ENCODE measurements at places on chromosomes 16 and 17.
A peak's percentile ranks its signal among the peaks of the same experiment; 100 is the strongest.

DNA sequence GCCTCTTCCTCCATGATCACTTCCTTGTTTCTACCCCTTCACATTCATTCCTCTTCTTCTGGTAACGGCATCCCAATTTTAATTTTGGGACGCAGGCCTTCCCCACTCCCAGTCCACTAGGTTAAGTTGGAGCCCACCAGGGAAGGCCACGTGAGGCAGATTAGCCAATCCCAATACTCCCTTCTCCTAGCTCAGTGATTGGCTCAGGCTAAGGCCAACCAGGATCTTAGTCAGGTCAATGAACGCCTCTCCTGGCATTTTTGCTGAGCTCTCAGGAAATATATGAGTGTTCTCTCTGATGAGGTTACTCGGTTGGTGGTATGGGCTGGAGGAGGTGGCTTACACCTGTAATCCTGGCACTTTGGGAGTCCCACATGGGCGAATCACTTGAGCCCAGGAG, 15.4 kb downstream of the SEZ6L2 start:
- no peaks in the 10 kb centered on the region for H3K4me1 ChIP-seq
- peaks cover 35% of the 10 kb centered on the region for H3K27me3 ChIP-seq
- H3K27ac ChIP-seq, result no peak overlapping the region
- H3K36me3 ChIP-seq, result no peaks in the 10 kb centered on the region

- no peak overlapping the region for H3K27ac ChIP-seq
- H3K4me3 ChIP-seq, result peak overlapping the region; percentile 85
- H3K36me3 ChIP-seq, result peaks cover 15% of the 10 kb centered on the region
These were observed 443 bp downstream of the CSNK2A2 start for GRCh38 chr16:58197314-58198012.

DNA sequence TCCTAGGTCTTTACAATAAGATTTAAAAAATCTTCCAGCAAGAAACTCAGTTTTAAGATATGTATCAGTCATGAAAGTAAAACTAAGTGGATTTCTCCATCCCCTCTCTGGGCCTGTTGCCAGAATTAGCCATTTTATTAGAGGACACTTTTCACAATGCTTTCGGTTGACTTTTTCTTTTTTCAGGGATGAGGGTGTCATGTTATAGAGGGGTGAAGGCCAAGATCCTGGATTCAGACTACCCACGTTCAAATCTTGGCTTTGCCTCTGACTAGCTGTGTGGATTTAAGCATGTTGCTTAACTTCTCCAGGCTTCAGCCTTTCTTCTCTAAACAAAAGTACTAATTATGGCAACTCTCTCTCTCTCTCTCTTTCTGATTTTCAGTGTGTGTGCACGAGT, 111.7 kb upstream of the COX10 start:
- H3K27me3 ChIP-seq, result no peaks in the 10 kb centered on the region
- no peak overlapping the region for H3K27ac ChIP-seq
- H3K4me3 ChIP-seq, result no peak overlapping the region
- H3K36me3 ChIP-seq, result no peaks in the 10 kb centered on the region

GRCh38 chr17:7497228-7497627, 13.1 kb downstream of the POLR2A start:
- DNase-seq, result no peak
- no peak overlapping the region for H3K27ac ChIP-seq
- peaks cover 26% of the 10 kb centered on the region for H3K4me1 ChIP-seq
- peaks cover 32% of the 10 kb centered on the region for H3K36me3 ChIP-seq

GRCh38 chr17:69524854-69525253, 110.4 kb downstream of the MAP2K6 start:
- peaks cover 16% of the 10 kb centered on the region for H3K27me3 ChIP-seq
- H3K4me1 ChIP-seq, result peaks cover 6% of the 10 kb centered on the region
- no peak overlapping the region for H3K4me3 ChIP-seq
- peaks cover 33% of the 10 kb centered on the region for H3K36me3 ChIP-seq

GRCh38 chr17:74152591-74153455, 50.7 kb upstream of the RPL38 start:
- H3K27ac ChIP-seq, result no peak overlapping the region
- H3K27me3 ChIP-seq, result peaks cover 61% of the 10 kb centered on the region
- H3K36me3 ChIP-seq, result peaks cover 11% of the 10 kb centered on the region
- no peak for DNase-seq

DNA sequence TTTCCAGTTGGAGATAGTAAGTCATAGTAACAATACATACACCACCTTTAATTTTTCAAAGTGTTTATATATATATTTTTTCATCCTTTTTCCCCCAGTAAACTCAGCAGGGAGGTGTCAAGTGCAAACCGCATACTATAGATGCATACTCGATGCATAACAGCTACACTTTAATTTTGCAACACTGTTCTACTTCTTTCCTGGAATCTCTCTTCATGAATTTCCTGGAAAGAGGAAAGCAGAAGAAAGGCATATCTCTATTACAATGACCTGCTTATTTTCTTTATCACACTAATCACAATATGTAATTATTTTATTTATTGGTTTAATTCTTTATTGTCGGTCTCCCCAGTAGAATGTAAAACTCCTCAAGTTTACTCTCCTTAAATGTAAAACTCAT, 140.0 kb downstream of the SNX11 start:
- no peak overlapping the region for H3K27ac ChIP-seq
- H3K4me3 ChIP-seq, result no peak overlapping the region
- no peaks in the 10 kb centered on the region for H3K27me3 ChIP-seq
- peaks cover 8% of the 10 kb centered on the region for H3K4me1 ChIP-seq

GRCh38 chr17:63132459-63132911, 166.4 kb downstream of the TANC2 start:
- H3K27ac ChIP-seq, result no peak overlapping the region
- no peaks in the 10 kb centered on the region for H3K4me1 ChIP-seq
- H3K27me3 ChIP-seq, result no peaks in the 10 kb centered on the region
- no peak for DNase-seq
- no peaks in the 10 kb centered on the region for H3K36me3 ChIP-seq
- H3K4me3 ChIP-seq, result no peak overlapping the region

GRCh38 chr17:58506354-58507080, 7.9 kb downstream of the MTMR4 start:
- H3K27me3 ChIP-seq, result no peaks in the 10 kb centered on the region
- H3K36me3 ChIP-seq, result peaks cover 52% of the 10 kb centered on the region
- H3K4me1 ChIP-seq, result peaks cover 44% of the 10 kb centered on the region
- DNase-seq, result no peak
- H3K27ac ChIP-seq, result peak overlapping the region; percentile 85

DNA sequence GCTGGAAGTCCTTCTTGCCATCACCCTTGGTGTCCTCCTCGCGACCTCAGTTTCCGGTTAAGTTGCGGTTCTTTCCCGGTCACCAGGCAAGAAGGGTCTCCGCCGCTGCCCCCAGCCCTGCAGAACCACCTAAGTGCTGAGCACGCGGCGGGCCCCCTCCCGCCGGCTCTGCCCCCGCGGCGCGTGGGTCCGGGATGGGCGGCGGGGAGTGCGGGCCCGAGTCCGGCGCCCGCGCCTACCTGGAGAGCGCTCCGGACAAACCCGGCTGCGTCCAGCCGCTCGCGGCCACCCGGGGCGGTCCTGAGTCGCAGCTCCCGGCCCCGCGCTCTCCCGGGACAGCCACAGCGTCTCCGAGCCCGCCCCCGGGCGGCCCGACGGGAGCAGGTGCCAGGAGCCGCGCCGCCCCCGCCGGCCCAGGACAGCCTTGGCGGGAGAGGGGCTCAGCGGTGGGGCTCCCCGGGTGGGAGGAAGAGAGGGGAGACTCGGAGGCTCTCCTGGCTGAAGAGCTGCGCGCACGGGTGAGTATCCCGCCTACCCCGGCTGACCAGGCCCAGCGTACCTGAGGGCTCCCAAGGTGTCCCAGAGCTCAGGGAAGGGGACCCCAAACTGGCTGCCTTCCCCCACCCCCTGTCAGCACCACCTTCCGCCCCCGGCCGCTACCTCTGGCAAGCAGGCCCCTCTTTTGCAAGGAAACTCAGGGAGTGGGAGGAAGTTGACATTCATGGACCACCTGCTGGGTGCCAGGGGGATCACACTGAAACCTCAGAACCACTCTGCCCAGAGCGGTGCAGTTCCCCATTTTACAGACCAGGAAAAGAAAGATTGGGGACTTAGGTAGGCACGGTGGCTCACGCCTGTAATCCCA, 22.2 kb upstream of the C17orf113 start:
- H3K4me1 ChIP-seq, result peaks cover 8% of the 10 kb centered on the region
- peaks cover 50% of the 10 kb centered on the region for H3K27me3 ChIP-seq
- H3K4me3 ChIP-seq, result peak overlapping the region; percentile 80
- no peak for DNase-seq
- no peak overlapping the region for H3K27ac ChIP-seq

DNA sequence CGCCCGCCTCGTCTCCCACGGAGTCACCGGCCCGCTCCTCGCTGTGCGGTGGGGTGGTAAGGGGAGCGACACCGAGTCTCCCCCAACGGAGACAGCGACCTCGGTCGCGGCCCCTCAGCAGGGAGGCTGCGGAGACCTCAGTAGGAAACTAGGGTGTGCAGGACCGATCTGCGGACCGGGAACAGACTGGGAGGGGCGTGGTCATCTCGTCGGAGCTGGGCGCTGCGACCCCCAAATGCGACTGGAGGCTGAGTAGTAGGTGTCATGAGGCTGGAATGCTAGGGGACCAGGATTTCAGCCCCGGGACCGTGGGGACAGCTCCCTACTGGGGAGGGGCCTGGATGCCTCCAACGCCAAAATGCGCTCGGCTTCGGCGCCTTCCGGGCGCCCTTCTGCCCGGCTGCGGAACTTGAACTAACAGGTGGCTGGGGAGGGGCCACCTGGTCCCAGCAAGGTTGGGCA, 1.3 kb downstream of the CACNG4 start:
- DNase-seq, result no peak
- no peak overlapping the region for H3K27ac ChIP-seq
- H3K36me3 ChIP-seq, result no peaks in the 10 kb centered on the region
- peaks cover 44% of the 10 kb centered on the region for H3K27me3 ChIP-seq

DNA sequence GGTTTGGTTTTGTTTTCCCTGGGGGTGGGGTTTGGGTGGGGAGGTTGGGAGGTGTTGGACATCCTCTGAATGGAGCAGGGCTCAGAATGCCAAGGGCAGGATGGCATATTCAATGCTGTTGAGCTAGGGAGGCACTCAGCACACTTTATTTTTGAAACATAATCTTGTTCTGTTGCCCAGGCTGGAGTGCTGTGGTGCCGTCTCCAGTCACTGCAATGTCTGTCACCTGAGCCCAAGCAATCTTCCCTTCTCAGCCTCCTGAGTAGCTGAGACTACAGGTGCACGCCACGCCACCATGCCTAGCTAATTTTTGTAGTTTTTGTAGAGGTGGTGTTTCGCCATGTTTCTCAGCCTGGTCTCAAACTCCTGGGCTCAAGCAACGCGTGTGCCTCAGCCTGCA, 186.1 kb downstream of the RPTOR start:
- no peak overlapping the region for H3K4me3 ChIP-seq
- H3K27me3 ChIP-seq, result no peaks in the 10 kb centered on the region
- no peak for DNase-seq
- peaks cover 44% of the 10 kb centered on the region for H3K4me1 ChIP-seq

- H3K27me3 ChIP-seq, result no peaks in the 10 kb centered on the region
- peak overlapping the region; percentile 54 for H3K27ac ChIP-seq
- DNase-seq, result no peak
These were observed 102.1 kb downstream of the SNX29 start for GRCh38 chr16:12078405-12079280.

GRCh38 chr17:58710948-58711552, 18.6 kb downstream of the RAD51C start:
- H3K27ac ChIP-seq, result no peak overlapping the region
- no peaks in the 10 kb centered on the region for H3K27me3 ChIP-seq
- H3K36me3 ChIP-seq, result peaks cover 12% of the 10 kb centered on the region

Data from naive B cell (primary cell).